ENCODE measurements at places on chromosomes 2 and 18.

DNA sequence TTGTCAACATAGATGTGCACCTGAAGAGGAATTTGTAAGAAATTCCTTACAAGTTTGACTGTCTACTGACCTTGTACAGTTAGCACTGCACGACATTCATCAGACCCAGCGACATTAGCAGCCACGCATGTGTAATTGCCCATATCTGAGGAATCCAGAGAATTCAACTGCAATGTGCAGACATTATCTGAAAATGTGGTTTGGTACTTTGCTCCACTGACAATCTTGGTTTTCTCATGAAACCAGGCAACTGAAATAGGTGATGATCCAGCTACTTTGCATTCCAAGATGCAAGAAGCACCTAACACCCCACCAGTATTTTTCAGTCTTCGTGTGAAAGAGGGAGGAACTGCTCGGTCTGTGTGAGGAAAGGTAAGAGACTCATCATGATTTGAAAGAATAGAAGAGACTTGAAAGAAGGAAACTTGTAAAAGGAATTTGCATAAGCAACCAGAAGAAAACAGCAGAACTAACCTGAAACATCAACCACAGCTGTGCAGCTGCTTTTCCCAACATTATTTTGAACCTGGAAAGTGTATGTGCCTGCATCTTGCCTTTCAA is 83.4 kb downstream of the TTN start:
- DNase-seq: no peak

GRCh38 chr2:167353605-167354280 is 465.5 kb downstream of the XIRP2 start:
- no peak for DNase-seq

DNA sequence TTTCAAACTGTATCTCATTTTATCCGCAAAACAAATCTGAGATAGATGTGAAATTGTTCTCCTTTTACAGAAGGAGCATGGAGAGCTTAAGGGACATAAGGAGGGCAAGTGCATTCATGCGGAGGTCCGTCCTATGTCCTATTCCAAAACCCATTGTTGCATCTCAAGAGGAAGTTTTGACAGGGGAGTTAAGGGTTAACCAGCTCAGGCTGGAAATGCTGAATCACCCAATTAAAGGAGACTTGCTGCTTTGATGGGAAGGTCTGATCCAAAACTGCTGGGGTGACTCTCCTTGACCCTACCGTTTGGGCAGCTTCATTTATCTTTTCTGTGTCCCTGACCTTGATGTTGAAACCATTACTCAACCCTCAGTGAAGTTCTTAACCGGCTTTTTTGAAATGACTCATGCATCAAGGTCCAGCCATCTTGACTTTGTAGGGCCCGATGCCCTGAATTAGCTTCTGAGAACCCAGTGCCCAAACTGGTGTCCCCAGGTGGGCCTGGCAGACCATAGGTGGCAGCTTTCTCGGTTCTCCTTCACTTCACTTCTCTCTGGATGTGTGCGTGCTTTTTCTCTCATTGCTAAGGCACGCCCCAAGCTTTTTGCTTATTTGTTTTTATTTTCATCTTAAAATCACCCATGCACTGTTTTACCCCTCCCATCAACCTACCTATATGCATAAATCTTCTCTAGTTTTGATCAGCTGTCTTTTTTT is 15.9 kb upstream of the TXNDC2 start:
- DNase-seq: no peak

- no peak for DNase-seq
Observed at GRCh38 chr18:80132180-80132812, 23.2 kb downstream of the ADNP2 start.

- peak; percentile 59 for DNase-seq
Observed at GRCh38 chr18:49691177-49691608, 122.1 kb downstream of the ACAA2 start.

- no peak for DNase-seq
Observed at GRCh38 chr2:219595256-219595655, 2.4 kb upstream of the STK11IP start.

DNA sequence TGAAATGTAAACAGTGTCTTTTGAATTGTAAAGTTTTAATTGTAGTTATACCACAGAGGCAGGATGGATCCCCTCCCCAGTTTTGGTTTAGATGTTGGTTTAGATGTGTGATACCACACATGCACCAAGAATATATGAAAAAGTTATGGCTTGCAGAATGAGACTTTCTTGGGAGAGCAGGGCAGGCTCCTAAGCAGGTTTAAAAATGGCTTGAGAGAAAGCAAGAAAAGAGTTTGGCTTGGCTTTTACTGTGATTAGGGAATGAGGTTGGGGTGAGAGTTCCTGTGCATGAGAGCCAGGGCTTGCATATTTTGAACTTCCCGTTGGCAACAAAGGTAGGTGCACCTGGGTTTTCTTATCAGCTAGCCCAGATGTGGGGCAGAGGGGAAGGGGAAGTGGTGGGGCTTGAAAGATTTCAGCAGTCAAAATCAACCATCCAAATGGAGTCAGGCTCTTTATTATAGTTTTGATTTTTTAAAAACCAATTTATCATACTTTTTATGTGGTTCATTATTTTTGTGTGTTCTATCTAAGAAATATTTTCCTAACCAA is 246.9 kb downstream of the MTX2 start:
- DNase-seq: no peak

GRCh38 chr2:146251328-146251727 is 1593.5 kb upstream of the ACVR2A start:
- no peak for DNase-seq

DNA sequence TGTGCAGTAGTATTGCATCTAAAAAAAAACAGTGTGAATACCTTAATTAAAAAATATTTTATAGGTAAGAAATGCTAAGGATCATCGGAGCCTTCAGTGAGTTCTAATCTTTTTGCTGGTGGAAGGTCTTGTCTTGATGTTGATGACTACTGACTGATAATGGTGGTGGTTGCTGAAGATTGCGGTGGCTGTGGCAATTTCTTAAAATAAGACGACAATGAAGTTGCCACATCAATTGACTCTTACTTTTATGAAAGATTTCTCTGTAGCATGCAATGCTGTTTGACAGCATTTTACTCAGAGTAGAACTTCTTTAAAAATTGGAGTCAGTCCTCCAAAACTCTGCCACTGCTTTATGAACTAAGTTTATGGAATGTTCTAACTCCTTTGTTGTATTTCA is 36.2 kb downstream of the GLS start:
- DNase-seq: no peak

- no peak for DNase-seq
Observed at GRCh38 chr2:95382192-95382591, 20.3 kb upstream of the FAHD2A start.

GRCh38 chr18:32753656-32754260 is 19.1 kb downstream of the KLHL14 start:
- no peak for DNase-seq

DNA sequence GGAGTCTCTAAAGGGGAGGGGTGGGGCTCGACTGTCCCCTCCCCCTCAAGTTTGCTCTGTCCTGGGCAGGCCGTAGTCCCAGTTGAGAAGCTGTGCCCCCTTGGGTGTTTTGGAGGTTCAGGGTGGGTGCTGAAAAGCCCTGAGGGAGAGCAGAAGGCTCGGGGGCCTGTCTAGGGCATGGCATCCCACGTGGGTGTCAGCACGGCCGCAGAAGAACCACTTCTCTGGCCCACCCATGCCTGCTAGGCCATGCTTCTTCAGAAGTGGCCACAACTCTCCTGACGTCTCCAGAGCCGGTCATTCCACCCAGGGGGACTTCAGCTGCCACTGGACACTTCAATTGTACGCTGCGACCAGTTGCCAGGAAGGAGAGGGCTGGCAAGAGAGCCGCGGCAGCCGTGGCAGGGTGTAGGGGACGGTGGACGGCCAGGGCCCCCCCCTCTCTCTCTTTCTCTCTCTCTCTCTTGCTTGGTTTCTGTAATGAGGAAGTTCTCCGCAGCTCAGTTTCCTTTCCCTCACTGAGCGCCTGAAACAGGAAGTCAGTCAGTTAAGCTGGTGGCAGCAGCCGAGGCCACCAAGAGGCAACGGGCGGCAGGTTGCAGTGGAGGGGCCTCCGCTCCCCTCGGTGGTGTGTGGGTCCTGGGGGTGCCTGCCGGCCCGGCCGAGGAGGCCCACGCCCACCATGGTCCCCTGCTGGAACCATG is at the start of gene INPP5D:
Gene INPP5D (plus strand): TSS at position 546 of the 704 bp plus-strand sequence. CDS start 137 bp downstream, at position 683.
- no peak for DNase-seq

GRCh38 chr2:47309952-47310800 is 92.8 kb upstream of the MSH2 start:
- DNase-seq: no peak

GRCh38 chr2:196887431-196887830 is 39.1 kb downstream of the PGAP1 start:
- DNase-seq: no peak

DNA sequence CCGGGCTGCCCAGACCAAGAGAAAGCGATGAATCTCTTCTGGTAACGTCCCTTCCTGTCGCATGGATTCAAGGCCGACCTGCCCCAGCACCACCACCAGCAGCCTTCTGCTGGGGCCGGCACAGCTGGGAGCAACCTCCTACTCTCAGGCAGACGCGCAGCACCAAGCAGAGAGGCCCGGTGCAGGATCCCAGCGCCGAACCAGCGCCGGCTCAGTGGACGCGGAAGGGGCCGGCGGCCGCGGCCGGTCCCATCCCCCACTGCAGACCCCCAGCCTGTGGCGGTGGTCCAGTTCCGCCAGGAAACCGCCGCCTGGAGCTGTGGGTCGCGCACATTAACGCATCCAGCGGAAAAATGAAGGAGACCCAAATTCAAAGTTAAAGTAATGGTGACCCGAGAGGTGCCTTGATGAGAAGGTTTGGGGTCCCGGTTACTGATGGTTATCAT is 525 bp upstream of the MAL start:
- no peak for DNase-seq

- DNase-seq: no peak
Observed at GRCh38 chr2:158015428-158016076, 86.1 kb upstream of the UPP2 start.

DNA sequence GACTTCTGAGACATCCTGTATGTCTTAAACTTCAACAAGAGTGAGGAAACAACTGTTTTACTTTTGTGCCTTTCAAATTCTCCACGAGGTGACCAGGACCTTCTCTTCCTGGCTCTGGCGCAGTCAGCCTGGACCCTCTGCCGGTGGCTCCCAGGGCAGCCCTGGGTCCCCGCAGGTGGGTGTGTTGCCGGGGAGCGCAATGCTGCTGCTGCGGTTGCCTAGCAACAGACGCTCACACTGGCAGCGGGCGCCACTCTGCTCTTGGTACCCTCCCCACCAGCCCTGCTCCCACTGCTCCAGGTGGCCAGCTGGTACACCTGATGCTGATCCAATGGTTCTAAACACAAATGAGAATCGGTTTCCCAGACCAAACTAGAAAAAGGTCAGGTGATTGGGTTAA is 58.7 kb downstream of the GNAL start:
- no peak for DNase-seq

GRCh38 chr18:46416706-46417638 is 240.0 kb downstream of the LOXHD1 start:
- no peak for DNase-seq

DNA sequence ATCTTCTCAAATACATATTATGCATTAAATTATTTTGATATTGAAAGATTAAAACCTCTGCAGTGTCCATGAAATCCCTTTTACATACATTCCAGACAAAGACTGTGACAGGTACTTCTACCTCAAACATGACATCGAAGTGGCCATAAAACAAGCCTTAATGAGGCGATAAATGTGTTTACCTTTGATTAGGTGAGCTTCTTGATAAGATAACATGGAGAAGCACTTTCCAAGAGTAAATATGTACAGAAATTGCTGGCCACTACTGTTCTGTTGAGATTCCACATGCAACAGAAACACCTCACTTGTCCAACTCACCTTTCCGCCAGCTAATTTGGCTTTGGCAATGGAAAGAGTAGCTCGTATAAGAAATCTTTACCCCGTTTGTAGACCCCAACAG is 55.2 kb downstream of the ZEB2 start:
- no peak for DNase-seq

DNA sequence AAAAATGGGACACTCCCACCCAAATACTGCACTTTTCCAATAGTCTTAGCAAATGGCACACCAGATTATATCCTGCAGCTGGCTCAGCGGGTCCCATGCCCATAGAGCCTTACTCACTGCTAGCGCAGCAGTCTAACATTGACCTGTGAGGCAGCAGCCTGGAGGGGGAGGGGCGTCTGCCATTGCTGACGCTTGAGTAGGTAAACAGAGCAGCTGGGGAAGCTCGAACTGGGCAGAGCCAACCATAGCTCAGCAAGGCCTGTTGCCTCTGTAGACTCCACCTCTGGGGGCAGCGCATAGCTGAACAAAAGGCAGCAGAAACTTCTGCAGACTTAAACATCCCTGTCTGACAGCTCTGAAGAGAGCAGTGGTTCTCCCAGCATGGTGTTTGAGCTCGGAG is 110.4 kb downstream of the CTIF start:
- no peak for DNase-seq

GRCh38 chr2:25294573-25295462 is 46.9 kb downstream of the DNMT3A start:
- DNase-seq: no peak

DNA sequence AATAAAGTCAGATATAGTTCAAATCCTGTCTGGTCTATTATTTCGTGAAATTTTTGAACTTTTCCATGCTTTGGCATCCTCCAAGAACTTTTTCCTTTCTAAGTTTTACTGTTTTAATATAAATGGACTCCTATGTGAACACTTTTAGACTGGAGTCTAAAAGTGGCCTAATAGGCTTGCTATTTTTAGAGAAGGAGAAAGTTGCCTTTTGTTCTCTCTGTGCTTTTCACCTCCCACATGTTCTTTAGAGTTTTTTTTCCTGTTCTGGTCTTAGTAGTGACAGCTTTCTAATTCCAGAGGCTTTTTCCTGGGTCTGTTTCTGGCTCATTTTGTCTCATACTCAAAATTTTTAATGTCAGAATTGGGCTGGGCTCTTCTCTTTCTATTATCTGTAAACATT is 72.2 kb downstream of the ADAM23 start:
- DNase-seq: no peak

DNA sequence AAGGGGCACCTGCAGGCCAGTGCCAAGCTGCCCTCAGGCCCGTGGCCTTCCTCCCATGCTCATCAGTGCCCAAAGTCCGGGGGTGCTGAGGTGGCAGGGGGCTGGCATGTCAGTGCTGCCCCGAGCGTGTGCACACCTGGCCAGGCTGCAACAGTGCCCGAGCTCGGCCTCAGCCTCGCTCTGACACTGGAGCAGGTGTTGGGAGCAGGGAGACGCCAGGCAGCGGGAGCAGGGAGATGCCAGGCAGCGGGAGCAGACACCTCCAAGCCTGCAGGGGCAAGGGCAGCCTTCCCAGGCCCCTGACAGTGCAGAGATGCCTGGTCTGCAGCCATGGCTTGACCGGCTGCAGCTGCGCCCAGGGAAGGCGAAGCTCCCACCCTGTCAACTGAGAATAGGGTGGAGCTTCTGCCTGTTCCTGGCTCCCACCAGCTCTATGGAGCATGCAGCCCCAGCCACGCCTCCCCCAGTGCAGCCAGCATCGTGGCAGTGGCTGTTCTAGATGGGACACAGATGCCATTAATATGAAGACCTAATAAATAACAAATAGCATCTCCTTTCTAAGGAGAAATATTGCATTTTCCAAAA is 82.4 kb downstream of the DTNB start:
- DNase-seq: no peak

GRCh38 chr2:109084341-109084740 is 44.7 kb upstream of the SH3RF3 start:
- no peak for DNase-seq

All from AG04450 (cell line).